Kidney glomerular epithelial cell (primary cell): ENCODE measurements at places on chromosomes 12 and 14.

- DNase-seq: no peak
These were observed 275.1 kb downstream of the PRKD1 start for GRCh38 chr14:29652571-29652970.

- DNase-seq: no peak
These were observed 47.4 kb downstream of the IFNG-AS1 start for GRCh38 chr12:68036642-68037041.

DNA sequence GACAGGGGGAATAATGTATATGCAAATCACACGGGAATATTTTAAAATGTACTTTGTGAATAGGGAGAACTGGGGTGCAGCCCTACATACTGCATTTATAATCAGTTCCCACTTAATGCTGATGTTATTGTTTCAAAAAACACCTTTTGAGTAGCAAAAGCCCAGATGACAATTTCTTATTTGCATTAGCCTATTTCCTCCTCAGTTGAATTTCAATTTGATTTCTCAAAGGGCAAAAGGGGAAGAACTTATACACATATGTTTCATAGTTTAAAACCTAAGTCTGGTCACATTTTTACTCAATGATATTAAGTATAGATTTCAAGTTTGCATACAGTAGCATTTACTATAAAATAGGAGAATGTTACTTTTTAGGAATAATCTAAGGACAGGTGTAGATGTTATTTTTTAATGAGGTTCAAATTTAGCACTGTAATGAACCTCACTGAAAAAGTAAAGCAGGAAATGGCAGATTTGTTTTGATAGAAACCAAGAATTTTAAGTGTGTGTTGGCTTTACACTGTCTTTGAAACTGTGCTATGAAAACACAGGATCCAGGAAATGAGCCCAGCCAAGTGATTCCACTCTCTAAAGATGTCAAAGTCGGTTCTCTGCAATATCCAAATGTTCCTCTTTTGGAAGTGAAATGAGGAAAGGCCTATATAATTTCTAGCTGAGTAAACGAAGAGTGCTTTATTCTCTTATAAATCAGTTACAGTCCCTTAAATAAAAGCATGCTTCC is 367.4 kb downstream of the BTG1 start:
- peak; percentile 16 for DNase-seq

GRCh38 chr14:69635981-69636639 is 24.7 kb downstream of the SUSD6 start:
- DNase-seq: no peak

DNA sequence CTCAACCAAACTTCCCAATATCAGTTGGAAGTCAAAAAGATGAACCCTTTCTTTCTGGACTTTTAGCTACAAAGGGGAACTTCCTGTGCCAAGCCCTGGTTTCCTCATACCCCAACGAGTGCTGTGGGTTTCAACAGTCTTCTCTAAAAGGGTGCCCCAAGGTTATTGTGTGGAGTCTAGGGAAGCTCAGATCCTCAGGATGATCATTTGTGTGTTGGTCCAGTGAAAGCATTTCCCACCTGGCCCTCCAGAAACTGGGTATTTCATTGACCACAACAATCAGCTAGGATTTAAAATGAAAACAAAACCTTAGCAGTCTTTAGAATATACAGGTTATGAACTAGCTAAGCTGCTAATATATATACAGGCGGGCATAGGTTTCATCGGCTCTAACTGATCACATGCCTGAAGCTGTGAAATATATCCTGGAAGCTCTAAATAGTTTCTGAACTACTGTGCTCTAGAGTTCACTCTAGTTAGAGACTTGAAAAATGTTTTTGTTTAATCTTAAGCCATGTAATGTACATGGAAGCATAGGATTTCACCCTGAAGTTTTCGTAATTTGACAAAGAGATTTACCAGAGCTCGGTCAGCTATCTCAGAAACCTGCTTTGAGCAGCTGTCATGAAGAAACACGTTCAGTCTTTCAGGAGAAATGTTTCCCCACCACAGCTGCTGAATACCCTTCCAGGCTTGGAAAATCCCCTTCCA is 29.6 kb downstream of the P2RX4 start:
- DNase-seq: no peak

GRCh38 chr12:104702565-104703139 is 245.9 kb downstream of the CHST11 start:
- no peak for DNase-seq

- no peak for DNase-seq
These were observed 107.5 kb downstream of the DAAM1 start for GRCh38 chr14:59295951-59296350.
